Kidney epithelial cell (primary cell): ENCODE measurements at places on chromosomes 12 and 14. TPM values are rescaled to one million over a fixed set of nuclear protein-coding genes. Genes with fewer than 3 reads are reported as not detected.

GRCh38 chr12:92331383-92331782, 185.7 kb upstream of the BTG1 start:
- DNase-seq, result no peak

DNA sequence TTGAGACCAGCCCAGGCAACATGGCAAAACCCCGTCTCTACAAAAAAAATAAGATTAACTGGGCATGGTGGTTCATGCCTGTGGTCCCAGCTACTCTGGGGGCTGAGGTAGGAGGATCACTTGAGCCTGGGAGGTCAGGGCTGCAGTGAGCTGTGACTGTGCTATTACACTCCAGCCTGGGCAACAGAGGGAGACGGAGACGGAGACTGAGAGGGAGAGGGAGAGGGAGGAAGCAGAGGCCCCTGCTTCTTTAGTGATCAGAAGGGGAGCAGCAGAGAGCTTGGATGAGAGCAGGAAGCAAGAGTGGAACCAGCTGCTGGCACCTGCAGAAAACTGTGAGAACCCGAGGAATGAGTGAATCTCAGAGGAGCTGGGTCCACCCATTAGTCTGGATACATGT, 45.9 kb downstream of the ISCA2 start:
- DNase-seq, result no peak

CFAP54 gene
- total RNA-seq, result 0.41 and 0.79 TPM in 2 replicates

NXPH4 gene
- total RNA-seq, result 3.1 and 5.9 TPM in 2 replicates
